Transverse colon (tissue), 4 donors: ENCODE measurements at places on chromosomes 7 and 10.

GRCh38 chr7:130114776-130115175, 44.4 kb downstream of the KLHDC10 start:
- no peak for DNase-seq

- no peak for DNase-seq
Observed at GRCh38 chr7:111531993-111532392, 30.3 kb downstream of the IMMP2L start.

- DNase-seq, result no peak
Observed at GRCh38 chr10:100923580-100923979, 10.8 kb downstream of the SLF2 start.

GRCh38 chr10:49172777-49173132, 15.4 kb downstream of the TMEM273 start:
- no peak for DNase-seq

DNA sequence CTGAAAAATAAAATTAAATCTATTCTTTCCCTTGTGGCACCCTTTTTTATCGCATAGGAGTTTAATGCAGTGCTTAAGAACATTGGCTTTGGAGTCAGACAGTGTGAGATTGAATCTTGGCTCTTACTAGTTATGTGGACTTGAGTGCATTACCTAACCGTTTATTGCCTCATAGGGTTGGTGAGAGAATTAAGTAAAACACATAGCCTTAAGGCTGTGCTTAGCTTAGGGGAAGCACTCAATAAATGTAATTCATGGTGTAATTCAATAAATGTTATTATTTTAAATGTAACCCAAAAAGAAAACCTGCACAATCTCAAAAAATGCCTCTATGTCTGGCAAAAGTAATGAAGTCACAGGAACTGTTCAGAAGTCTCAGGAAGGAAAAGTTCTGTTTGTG, 2.7 kb downstream of the STK17A start:
- DNase-seq, result no peak

DNA sequence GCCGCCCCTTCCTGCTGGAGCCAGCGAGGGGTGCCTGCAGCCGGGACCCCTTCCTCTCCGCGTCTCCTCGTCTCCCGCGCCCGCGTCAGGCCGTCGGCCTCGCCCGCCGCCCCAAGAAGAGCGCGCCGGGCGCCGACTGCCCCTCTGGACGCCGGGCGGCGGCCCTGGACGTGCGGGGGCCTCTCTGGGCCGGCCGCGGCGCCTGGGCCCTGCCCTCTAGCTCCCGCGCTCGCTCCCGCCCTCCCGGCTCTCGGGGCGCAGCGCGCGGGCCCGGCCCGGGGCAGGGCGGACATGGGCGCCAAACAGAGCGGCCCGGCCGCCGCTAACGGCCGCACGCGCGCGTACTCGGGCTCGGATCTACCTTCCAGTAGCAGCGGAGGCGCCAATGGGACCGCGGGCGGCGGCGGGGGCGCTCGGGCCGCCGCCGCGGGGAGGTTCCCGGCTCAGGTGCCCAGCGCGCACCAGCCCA, 704 bp downstream of the ZNRF2 start:
- peak; percentile 33 for DNase-seq

DNA sequence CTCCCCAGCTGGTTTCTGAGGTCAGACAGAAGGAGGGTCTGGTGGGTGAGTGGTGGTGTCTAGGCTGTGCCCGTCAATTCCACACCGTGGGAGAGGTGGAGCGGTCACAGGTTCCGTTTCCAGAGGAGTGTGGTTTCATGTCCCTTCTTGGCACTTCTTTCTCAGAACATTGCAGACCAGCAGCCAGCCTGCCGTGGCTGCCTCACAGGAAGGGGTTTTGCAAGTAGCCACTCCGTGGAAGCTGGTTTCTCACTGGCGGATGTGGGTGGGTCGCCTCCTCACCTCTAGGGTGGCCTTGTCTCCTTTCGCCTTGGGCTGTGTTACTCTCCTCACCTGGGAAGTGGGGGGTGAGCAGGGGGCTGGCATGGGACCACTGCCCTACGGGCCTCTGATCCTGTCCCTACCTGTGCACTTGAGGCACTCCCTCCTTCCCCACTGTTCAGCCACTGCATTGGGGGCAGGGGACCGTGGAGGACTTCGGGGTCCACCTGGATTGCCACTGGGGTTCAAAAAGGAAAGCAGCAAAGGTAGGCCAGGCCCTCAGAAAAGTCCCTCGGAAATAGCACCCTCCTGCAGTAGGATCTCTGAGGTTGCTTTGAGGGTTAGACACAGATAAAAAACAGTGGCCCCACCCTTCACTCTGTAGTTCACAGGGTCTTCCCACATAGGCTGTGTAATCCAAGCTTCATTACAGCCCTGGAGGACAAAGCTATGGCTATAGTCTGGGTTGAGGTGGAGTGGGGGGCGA, 33.9 kb downstream of the TSPAN14 start:
- DNase-seq, result peak; percentile 51

DNA sequence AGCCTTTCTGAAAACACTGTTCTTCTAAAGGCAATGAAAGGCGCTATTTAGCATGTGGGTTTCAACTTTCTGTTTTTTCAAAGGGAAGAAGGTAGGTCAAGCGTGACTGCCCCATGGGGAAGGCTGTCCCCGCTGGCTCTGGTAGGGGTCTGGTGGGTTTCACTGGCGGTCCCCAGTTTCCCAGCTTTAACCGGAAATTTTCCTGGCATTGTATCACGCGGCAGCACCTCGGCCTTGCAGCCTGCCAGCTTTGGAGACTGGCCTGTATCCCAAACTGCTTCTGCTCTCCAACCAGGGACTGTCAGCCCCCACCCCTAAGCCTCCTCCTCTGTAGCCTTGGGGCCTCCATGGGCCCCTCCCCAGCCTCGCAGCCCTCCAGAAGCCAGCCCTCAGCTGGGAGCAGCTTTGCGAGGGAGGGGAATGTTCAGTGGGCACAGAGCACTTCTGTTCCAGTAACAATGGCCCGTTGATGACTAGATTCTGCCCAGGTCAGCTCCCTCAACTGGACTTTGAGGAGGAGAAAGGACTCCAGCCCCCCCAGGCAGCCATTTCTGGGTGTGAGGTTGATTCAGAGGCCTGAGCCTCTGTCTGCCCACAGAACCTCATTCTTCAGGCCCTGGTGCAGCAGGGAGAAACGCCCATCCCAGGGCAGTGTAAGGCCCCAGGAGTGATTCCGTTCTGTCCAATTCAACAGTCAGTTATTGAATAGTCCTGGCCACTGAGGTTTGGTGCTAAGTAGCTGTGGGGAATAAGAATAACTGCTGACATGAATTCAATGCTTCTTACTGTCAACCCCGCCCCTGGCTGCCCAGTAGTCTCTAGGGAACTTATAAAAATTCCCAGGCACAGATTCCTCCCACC, 17.1 kb downstream of the CHST3 start:
- DNase-seq, result no peak

DNA sequence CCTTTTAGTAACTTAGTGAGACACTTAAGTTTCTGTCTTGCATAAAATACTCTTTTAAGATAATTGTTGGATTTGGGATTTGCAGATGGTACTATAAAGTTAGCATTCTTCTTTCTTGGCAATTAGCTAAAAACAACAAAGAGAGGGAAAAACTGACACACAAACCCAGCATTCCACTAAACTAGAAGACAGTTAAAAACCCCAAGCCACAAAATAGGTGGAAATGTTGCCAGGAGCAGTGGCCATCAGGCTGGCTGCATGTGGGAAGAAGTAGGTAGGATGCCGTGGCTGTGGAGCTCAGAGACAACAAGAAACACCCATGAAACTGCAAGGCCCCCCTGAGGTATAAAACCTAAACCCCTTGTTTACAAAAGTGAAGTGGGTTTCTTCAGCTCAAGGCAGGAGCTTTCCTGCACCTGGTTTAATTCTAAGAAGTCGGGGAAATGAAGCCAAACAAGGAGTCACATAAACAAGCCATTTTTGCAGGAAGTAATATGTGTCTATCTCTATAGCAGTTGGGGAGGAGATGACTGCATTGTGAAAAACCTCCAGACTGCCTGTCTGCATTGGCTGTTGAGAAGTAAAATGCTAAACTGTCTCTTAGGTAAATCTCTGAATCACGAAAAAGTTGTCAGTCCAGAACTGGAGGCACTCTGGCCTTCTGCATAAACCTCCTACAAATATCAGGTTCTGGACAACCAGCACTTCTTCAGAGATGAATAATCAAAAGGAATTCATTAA, 9.5 kb downstream of the RAB18 start:
- DNase-seq, result no peak

DNA sequence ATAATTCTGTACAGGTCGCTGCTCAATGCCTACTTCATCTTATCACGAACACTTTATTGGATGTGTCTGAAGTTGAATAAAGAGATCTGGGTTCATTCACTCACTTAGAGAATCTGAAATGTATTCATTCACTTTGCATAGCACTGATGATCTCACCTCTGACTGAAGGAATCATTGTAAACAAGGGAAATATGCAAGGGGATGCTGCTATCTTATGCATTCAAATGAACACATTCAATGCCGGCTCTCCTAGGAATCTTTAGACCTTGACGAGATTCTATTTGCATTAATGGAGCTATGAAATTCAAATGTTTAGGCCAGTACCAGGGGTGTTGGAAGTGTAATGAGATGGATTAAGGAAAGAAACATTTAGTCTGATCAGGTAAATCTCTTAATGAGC, 200.6 kb upstream of the COBL start:
- DNase-seq, result no peak

DNA sequence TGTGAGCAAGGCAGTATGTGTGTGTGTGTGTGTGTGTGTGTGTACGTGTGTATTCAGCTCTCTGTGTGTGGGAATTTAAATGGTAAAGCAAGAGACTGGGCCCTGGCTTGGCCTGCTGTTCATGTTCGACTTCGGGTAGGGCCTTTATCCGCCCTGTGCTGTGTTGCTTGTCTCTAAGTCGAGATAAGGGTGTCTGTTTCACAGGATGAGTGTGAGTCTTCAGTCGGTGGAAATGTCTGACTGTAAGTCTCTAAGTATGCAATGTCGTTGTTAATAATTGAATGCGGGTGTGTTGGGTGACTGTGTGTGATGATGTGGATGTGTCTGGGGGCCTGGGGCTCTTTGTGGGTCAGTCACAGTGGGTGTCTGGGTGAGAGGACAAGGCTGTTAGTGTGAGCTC, 34.8 kb downstream of the HIF1AN start:
- no peak for DNase-seq

GRCh38 chr7:20310963-20311742, 19.5 kb upstream of the ITGB8 start:
- DNase-seq, result no peak

DNA sequence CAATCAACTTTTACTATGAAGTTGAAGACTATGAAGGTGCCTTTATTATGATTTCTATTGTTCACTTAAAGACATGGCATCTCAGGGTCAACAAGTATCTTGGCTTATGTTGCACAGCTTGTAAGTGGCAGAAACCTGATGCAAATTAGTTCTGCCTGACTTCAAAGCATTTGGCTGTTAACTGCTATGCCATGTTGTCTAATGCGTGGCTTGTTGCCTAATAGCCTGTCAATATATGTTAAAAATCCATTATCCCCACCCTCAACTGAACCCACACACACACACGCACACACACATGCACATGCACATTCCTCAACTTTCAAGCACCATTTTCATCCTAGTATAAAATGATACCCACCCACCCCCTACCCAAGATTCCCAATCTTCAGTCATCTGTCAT, 217.1 kb downstream of the NRG3 start:
- DNase-seq, result no peak

GRCh38 chr7:52163311-52163710, 846.7 kb upstream of the COBL start:
- DNase-seq, result no peak

DNA sequence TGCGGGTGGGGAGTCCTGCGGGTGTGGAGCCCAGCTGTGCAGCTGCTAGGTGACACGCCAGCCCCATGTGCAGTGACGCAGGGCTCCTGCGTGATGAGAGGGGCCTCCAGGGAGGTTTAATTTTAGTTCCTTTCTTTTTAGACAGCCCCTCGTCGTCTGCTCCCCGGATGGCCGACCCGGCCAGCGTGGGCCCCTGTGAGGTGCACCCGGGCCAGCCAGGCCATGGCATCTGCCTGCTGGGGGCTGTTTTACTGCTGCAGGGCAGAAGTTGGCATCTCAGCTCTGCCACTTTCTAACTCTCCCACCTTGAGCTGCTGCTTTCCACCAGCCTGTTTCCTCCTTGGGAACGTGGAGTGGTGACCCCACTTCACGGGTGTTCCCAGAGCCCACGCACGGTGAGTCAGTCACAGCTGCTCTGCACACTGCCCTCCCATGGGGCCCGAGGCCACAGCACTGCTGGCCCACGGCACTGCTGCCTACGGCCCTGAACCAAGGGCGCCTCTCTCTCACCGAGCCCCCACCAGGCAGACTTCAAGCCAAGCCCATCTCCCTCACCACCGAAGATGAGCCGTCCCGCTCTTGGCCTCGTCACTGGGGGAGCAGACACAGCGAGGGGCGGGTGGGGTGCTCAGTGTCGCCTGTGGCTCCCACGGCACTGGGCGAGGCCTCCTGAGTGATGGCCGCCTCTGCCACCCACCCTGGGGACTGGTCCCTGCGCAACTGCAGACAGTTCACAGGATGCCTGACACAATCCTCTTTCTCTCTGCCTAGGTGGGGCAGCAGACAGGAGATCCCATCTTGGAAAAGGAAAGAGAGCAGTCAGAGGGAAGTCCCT, 21.3 kb downstream of the CYP2W1 start:
- no peak for DNase-seq

GRCh38 chr7:29948587-29948986, 41.0 kb downstream of the SCRN1 start:
- DNase-seq, result no peak

DNA sequence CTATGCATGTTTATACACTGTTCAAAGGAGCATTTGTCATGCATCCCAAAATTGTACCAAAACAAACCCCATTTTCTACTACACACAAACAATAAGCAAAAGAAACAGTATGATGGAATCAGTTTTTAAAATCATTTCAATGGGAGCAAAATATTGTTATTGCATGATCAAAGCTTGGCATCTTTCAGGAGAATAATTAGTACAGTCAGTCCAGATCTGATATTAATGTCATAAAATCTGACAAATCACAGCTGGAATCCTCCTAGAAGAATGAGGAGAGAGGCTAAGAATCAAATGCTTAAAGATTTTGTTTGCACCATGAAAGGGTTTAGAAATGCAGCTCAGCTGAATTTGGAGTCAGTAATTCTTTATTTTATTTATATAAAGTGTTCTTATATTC, 229.7 kb upstream of the SEMA3E start:
- no peak for DNase-seq

DNA sequence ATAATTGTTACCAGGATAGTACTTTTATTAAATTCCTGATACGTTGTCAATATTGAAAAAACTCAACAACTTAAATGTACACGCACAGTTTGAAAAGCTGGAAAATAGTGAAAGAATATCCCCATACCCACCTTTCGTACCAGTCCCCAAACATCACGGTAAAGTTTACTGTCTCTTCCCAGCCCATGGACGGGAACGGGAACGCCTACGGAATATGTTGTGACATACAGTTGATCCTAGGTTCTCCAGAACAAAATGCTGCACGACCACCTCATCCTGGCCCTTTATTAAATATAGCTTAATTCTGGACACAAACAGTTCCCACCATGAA, 527 bp upstream of the BCAP29 start:
- DNase-seq, result no peak

GRCh38 chr7:41315764-41316163, 387.1 kb downstream of the INHBA start:
- peak; percentile 12 for DNase-seq

DNA sequence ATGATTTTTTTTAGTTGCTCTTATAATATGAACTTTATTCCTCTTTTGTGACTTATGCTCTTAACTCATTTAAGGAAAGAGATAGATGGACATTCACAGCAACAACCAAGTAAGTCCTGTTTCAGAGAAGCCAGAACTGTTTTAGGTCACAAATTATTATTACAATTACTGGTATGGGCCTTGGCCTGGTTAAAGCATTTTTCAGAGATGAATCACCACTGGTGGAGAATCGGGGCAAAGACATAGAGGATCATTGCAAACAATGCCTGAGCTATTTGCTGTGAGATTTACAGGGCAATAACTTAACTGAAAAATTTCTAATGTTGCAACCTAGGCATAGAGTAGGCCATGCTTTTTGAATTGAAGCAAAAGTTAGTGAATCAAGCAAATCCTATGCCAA, 138.0 kb upstream of the YAE1 start:
- DNase-seq, result no peak
